ENCODE measurements at places on chromosomes 2 and 18. TPM values are rescaled to one million over a fixed set of nuclear protein-coding genes. Genes with fewer than 3 reads are reported as not detected.
A peak's percentile ranks its signal among the peaks of the same experiment; 100 is the strongest.

The TUBA4B gene
- not detected for total RNA-seq

The MFSD6 gene
- total RNA-seq, result 6.9 TPM

The SFT2D3 gene
- 7.1 TPM for total RNA-seq

The PROC gene
- 2.6 TPM for total RNA-seq

The KCNE4 gene
- total RNA-seq, result 22.3 TPM

The CD226 gene
- 0.82 TPM for total RNA-seq

GRCh38 chr2:173537694-173538093, 183.0 kb downstream of the CDCA7 start:
- DNase-seq, result no peak
- no peaks in the 10 kb centered on the region for H3K4me1 ChIP-seq
- peaks cover 2% of the 10 kb centered on the region for H3K27me3 ChIP-seq
- H3K4me3 ChIP-seq, result no peak overlapping the region
- peaks cover 3% of the 10 kb centered on the region for H3K36me3 ChIP-seq

- peaks cover 12% of the 10 kb centered on the region for H3K4me1 ChIP-seq
- H3K27ac ChIP-seq, result no peak overlapping the region
- peaks cover 4% of the 10 kb centered on the region for H3K36me3 ChIP-seq
- peak overlapping the region; percentile 68 for H3K4me3 ChIP-seq
- peaks cover 3% of the 10 kb centered on the region for H3K27me3 ChIP-seq
- no peak for DNase-seq
These were observed 1.8 kb downstream of the KIF5C start for GRCh38 chr2:148876595-148877402.

GRCh38 chr2:231308631-231309428, 86.7 kb upstream of the B3GNT7 start:
- H3K27me3 ChIP-seq, result no peaks in the 10 kb centered on the region
- H3K27ac ChIP-seq, result peak overlapping the region; percentile 90
- peaks cover 21% of the 10 kb centered on the region for H3K4me1 ChIP-seq
- H3K4me3 ChIP-seq, result no peak overlapping the region
- H3K36me3 ChIP-seq, result peaks cover 30% of the 10 kb centered on the region
- DNase-seq, result no peak

DNA sequence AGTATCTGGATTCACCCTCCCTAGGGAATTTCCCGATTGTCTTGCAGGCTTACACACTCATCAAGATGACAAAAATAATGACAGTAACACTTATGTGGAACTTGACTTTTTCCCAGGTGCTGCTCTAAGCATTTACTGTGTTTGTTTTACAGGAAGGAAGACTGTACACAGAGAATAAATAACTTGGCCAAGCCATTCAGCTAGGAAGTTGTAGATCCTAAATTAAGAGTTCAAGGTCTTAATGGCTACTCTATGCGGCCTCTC, 549 bp upstream of the DPP4 start:
- peaks cover 32% of the 10 kb centered on the region for H3K4me1 ChIP-seq
- no peak for DNase-seq
- peak overlapping the region; percentile 58 for H3K4me3 ChIP-seq
- H3K27me3 ChIP-seq, result peaks cover 34% of the 10 kb centered on the region

DNA sequence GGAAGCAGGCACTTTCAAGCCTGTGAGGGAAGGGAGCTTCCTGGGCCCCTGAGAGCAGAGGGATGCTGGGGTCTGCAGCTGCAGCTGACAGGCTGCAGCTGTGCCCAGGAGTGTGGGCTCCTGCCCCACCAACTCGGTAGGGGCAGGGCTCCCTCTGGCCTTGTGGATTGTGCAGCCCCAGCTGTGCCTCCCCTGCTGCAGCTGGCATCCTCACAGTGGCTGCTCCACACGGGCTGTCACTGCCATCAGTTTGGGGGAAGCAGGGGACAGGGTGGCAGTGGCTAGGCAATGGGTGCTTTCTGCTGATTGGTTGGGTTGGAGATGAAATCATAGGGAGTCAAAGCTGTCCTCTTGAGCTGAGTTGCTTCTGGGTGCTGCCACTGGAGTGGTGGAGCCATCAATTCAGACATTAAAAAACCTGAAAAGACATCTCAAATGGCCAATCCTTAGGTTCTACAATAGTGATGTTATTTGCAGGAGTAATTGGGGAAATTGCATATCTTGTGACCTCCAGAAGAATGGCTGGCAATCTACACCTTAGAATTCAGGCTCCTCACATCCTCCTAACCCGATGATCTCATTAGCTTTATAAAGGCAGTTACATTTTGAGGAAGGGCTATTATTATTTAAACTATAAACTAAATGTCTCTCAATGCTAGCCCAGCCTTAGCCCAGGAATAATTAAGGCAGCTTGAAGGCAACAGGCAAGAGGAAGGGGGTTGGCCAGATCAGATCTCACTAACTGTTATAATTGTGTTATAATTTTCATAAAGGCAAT, 41.3 kb downstream of the FAM171B start:
- peaks cover 6% of the 10 kb centered on the region for H3K4me1 ChIP-seq
- no peak overlapping the region for H3K27ac ChIP-seq

- H3K4me1 ChIP-seq, result no peaks in the 10 kb centered on the region
- no peak overlapping the region for H3K4me3 ChIP-seq
- H3K27me3 ChIP-seq, result peaks cover 54% of the 10 kb centered on the region
- no peak for DNase-seq
- H3K36me3 ChIP-seq, result no peaks in the 10 kb centered on the region
- H3K27ac ChIP-seq, result no peak overlapping the region
These were observed 169.4 kb downstream of the RTP5 start for GRCh38 chr2:242038928-242039341.

GRCh38 chr2:181193550-181193949, 213.1 kb downstream of the UBE2E3 start:
- no peaks in the 10 kb centered on the region for H3K27me3 ChIP-seq
- no peak overlapping the region for H3K27ac ChIP-seq
- no peak overlapping the region for H3K4me3 ChIP-seq

GRCh38 chr2:45860136-45861121, 209.0 kb downstream of the PRKCE start:
- DNase-seq, result no peak
- peak overlapping the region; percentile 75 for H3K27ac ChIP-seq
- H3K36me3 ChIP-seq, result no peaks in the 10 kb centered on the region
- peak overlapping the region; percentile 41 for H3K4me3 ChIP-seq
- H3K4me1 ChIP-seq, result peaks cover 16% of the 10 kb centered on the region

GRCh38 chr18:77132369-77133050, at the start of gene MBP:
Gene MBP (minus strand): TSS chr18:77132783. CDS start chr18:77105261, 27,522 bp downstream.
- H3K36me3 ChIP-seq, result no peaks in the 10 kb centered on the region
- peaks cover 51% of the 10 kb centered on the region for H3K4me1 ChIP-seq
- peak within 1 kb of the TSS; percentile 82 for H3K4me3 ChIP-seq
- H3K27me3 ChIP-seq, result no peaks in the 10 kb centered on the region
- DNase-seq, result no peak

- no peak overlapping the region for H3K27ac ChIP-seq
- H3K4me1 ChIP-seq, result no peaks in the 10 kb centered on the region
- no peak overlapping the region for H3K4me3 ChIP-seq
These were observed 669.3 kb downstream of the NR4A2 start for GRCh38 chr2:155663265-155663664.

GRCh38 chr2:73920577-73921545, 5.8 kb upstream of the DGUOK start:
- no peak overlapping the region for H3K4me3 ChIP-seq
- DNase-seq, result no peak
- peaks cover 3% of the 10 kb centered on the region for H3K4me1 ChIP-seq
- peaks cover 29% of the 10 kb centered on the region for H3K36me3 ChIP-seq
- no peaks in the 10 kb centered on the region for H3K27me3 ChIP-seq

- H3K36me3 ChIP-seq, result peaks cover 4% of the 10 kb centered on the region
- no peak overlapping the region for H3K27ac ChIP-seq
- H3K4me1 ChIP-seq, result peaks cover 14% of the 10 kb centered on the region
- H3K4me3 ChIP-seq, result no peak overlapping the region
These were observed 18.5 kb upstream of the RBBP8 start for GRCh38 chr18:22914633-22915032.

GRCh38 chr2:98921062-98921461, 15.0 kb downstream of the CRACDL start:
- H3K36me3 ChIP-seq, result no peaks in the 10 kb centered on the region
- no peaks in the 10 kb centered on the region for H3K27me3 ChIP-seq
- no peak overlapping the region for H3K4me3 ChIP-seq

DNA sequence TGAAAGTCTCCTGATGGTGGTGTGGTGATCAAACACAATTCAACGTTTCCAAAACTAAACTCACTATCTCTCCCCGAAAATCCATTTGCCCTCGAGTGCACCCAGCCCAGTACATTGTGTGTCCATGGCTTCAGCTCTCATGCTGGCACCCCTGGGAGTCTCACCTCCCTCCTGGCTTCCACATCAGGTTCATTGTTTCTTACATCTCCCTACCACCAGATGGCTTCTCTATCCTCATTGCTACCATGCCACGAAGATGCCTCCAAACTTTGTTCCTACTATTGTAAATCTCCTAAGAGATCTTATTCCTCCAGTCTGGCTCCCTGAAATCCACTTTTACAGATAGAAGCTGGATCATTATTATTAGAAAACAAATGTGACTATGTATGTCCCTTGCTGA, 197.0 kb downstream of the MYT1L start:
- no peak overlapping the region for H3K27ac ChIP-seq
- H3K27me3 ChIP-seq, result peaks cover 39% of the 10 kb centered on the region
- no peak overlapping the region for H3K4me3 ChIP-seq

GRCh38 chr2:43300781-43301583, 74.6 kb upstream of the ZFP36L2 start:
- H3K4me1 ChIP-seq, result peaks cover 43% of the 10 kb centered on the region
- H3K27me3 ChIP-seq, result no peaks in the 10 kb centered on the region
- DNase-seq, result no peak
- H3K36me3 ChIP-seq, result no peaks in the 10 kb centered on the region
- no peak overlapping the region for H3K4me3 ChIP-seq
- no peak overlapping the region for H3K27ac ChIP-seq

DNA sequence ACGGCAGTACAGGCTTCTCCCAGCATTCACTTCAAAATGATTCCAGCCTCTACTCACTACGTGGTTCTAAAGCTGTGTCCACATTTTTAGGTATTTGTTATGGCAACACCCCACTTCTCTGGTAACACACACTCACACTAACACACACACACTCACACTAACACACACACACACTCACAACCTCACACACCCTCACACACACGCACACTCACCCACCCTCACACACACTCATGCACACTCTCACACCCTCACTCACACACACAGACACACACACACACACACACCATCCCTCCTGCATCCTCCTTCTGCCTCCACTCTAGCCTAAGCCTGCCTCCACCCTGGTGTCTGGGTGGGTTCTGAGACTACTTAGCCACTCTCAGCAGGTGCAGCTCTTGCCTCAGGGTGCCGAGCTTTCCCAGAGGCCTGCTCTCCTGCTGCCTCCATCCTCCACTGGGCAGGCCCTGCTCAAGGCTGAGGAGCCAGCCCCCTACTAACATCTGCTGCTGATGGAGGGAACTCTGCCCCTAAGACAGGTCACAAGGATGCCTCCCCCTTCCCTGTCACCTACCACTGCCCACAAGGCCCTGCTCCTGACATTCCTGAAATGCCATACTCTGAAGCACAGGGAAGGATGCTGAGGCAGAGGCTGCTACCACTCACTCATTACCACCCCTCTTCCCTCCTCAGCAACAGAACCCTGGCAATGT, 63.9 kb downstream of the NCAPH start:
- no peak overlapping the region for H3K4me3 ChIP-seq
- H3K36me3 ChIP-seq, result no peaks in the 10 kb centered on the region
- no peak overlapping the region for H3K27ac ChIP-seq
- DNase-seq, result no peak
- H3K4me1 ChIP-seq, result no peaks in the 10 kb centered on the region

DNA sequence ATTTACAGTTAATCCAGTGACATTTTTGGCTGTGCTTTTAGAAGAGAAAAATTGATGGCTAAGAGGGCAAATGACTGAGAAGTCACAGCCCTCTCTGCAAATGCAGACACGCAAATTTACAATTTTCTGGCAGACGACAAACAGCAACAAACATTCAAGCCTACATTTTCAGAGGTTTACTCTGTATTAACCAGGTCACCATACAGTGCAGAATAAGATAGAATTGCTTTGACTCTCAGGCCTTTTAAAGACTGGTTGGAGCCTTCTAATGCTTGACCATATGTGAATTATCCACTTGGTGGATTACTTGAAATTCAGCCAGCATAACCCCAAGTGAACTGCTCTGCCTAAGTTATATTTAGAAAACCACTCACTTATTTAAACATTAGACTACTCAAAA, 280.9 kb upstream of the STON1 start:
- no peak overlapping the region for H3K4me3 ChIP-seq
- no peak for DNase-seq
- H3K4me1 ChIP-seq, result peaks cover 26% of the 10 kb centered on the region
- no peaks in the 10 kb centered on the region for H3K27me3 ChIP-seq

- H3K27ac ChIP-seq, result no peak overlapping the region
- H3K36me3 ChIP-seq, result peaks cover 24% of the 10 kb centered on the region
- H3K27me3 ChIP-seq, result no peaks in the 10 kb centered on the region
- peaks cover 3% of the 10 kb centered on the region for H3K4me1 ChIP-seq
- no peak overlapping the region for H3K4me3 ChIP-seq
These were observed 25.1 kb downstream of the EHD3 start for GRCh38 chr2:31259075-31259474.

GRCh38 chr2:200257570-200257969, 48.9 kb upstream of the SPATS2L start:
- H3K36me3 ChIP-seq, result no peaks in the 10 kb centered on the region
- no peak overlapping the region for H3K4me3 ChIP-seq
- H3K27ac ChIP-seq, result no peak overlapping the region
- no peaks in the 10 kb centered on the region for H3K27me3 ChIP-seq
- DNase-seq, result no peak

- peaks cover 1% of the 10 kb centered on the region for H3K27me3 ChIP-seq
- no peak overlapping the region for H3K4me3 ChIP-seq
- H3K36me3 ChIP-seq, result no peaks in the 10 kb centered on the region
- H3K4me1 ChIP-seq, result peaks cover 10% of the 10 kb centered on the region
- no peak overlapping the region for H3K27ac ChIP-seq
These were observed 86.5 kb downstream of the CDCA7 start for GRCh38 chr2:173441222-173441621.

DNA sequence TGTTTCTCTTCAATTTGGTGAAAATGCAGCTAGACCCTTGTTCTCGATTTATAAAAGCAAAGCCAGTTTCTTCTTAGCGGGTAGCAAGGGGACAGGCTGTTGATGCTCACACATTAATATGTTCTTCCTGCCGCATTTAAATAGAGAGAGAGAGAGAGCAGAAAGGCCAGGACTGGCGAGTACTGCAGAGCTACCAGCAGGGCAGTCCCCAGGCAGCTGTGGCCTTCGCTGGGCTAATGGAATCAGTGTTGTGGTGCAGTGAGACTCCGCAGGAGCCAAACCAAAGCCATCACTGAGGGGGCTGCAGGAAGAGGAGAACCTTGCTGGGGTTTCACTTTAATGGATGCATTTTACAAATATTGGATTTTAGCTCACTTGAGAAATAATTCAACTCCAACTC, 223.6 kb downstream of the ACTR3 start:
- H3K27me3 ChIP-seq, result no peaks in the 10 kb centered on the region
- H3K36me3 ChIP-seq, result no peaks in the 10 kb centered on the region
- no peaks in the 10 kb centered on the region for H3K4me1 ChIP-seq
- H3K27ac ChIP-seq, result no peak overlapping the region
- no peak for DNase-seq

DNA sequence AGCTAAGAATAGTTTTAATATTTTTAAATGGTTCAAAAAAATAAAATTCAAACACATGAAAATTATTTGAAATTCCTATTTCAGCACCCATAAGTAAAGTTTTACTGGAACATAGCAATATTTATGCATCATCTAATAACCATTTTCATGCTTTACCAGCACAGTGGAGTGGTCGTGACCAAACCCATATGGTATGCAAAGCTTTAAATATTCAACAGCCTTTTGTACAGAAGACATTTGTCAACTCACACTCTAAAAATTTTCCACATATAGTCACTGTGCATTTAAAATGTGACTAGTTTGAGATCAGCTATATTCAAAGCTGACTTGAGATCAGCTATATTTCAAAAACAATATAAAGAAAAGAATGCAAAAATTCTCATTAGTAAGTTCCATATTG, 46.2 kb downstream of the PUM2 start:
- H3K27me3 ChIP-seq, result no peaks in the 10 kb centered on the region
- H3K27ac ChIP-seq, result peak overlapping the region; percentile 68
- H3K4me1 ChIP-seq, result peaks cover 41% of the 10 kb centered on the region
- H3K36me3 ChIP-seq, result peaks cover 18% of the 10 kb centered on the region
